ENCODE measurements at places on chromosomes 12 and 14. TPM values are rescaled to one million over a fixed set of nuclear protein-coding genes. Genes with fewer than 3 reads are reported as not detected.

DNA sequence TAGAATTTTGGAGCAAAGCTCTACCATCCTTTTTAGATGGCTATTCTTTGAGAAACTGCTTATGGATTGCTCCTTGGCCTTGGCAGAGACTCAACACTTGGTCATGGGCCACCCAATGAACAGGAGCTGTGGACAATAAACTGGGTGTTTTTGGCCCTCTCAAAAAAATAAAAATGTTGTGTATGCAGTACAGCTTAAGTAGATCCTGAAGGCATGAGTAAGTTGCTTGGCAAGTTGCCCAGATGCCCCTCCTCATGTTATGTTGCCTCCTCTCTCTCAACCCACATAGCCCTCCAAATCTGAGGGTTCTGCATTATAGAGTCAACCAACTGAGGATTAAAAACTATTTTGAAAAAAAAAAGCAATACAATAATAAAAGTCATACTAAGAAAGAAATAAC lies 124.9 kb downstream of the ATP23 start:
- no peak for DNase-seq

Gene KDM5A
- total RNA-seq: 28.2 TPM

DNA sequence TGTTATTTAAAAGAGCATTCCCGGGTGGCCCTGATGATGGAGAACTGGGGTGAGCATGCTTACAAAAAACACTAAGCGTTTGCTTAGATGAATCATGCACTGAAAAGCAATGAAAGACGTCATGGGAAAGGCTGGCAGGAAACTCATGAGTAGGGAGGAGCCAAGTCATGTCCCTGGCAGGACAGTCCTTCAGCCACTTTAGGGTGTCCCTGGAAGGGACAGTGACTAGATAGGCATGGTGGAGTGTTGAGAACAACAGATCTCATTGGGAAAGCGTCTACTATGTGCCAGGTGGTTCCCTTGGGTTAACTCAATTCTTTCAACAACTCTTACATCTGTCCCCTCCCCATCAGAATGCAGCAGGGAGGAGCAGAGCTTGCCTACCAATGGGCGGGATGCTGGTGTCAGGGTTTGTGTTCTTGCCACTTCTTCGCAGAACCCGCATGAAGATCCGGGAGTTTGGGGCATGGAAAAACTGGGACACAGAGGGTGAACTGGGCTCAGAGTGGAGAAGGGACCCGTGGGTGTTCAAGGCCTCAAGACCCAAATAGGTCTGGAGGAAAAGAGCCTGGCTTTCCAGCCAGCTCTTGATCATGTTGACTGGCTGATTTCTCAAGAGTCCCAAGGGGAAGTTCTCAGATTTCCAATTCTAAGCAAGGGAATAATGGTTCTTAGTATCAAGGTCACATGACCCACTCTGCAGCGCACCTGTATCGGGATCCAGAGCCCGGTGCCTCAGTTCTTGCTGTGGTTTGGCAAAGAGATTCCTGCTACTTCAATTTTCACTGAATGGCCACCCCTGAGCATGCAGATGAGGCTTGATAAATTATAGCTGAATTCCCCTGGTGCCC lies 653.9 kb upstream of the TBX3 start:
- DNase-seq: peak; percentile 16

Gene KLHL33
- total RNA-seq: 0.33 TPM

DNA sequence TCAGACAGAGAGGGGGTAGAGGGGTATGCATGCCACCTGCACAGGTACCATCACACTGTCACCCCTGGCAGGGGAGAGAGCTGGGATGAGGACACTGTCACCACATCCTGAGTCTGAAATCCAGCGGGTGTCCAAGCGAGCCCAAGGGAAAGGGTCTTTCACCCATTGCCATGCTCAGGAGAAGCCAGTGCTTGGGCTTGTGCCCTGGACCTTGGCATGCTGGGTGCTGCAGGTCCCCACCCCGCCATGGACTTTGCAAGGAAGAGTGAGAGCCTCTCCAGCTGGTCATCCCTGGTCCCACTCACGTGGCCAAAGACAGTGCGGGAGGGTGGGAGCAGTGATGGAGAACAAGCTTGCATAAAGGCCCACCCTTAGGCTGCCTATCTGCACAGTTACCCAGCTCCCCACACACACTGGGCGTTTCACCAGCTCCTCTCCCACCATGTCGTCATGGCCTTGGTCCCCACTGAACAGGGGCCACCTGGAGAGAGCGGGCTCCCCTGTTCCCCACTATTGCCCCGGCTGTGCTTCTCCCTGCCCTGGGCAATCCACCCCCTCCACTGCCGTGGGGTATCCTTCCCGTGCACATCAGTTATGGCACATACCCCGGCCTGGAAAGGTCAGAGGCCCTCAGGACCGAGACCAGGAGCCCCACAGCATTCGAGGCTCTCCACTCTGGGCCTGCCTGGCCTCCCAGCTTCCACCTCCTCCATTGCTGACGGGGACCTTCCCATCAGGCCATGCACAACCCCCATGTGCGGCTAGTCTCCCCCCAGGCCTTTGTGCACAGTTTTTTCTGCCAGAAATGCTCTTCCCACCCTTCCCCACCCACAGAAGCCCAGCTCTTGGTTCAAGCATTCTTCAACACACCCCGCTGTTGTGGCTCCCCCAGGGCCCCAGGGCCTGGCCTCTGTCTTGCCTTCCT lies 58.6 kb upstream of the BCL11B start:
- DNase-seq: no peak

GRCh38 chr12:5730962-5731361 lies 214.1 kb downstream of the ANO2 start:
- no peak for DNase-seq

DNA sequence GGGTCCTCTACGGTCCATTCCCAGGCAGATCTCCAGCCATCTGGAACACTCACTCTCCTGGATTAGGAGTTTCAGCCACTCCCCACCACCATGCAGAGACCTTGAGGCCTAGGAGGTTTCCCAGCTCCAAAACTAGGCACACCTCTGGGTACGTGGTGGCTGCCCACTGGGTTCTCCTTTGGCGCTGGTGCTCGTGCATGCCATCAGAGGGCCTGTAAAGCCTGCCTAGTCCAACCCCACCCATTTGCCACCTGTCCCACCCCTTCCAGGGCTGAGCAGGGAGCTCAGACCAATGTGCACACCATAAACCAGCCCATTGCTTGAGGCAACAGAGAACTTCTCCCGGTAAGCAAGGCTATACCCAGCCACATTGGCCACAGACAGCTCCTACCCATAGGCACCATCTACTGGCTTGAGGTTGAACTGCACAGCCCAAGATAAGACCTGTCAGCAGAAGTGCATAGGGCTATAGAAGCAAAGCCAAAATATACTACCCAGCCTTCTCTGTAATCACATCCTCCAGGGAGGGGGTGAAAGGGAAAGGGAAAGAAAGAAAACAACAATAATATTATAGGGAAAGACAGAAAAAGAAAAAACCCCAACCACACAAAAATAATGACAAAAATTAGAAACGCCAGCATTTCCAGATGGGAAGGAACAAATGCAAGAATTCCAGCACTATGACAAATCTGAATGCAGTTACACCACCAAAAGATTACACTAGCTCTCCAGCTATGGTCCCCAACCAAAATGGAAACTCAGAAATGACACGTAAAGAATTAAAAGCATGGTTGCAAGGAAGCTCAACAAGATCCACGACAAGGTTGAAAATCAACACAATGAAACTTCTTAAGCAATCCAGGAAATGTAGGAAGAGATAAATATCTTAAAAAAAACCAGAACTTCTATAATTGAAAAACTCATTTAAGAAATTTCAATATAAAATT lies 111.9 kb upstream of the CCDC175 start:
- no peak for DNase-seq

DNA sequence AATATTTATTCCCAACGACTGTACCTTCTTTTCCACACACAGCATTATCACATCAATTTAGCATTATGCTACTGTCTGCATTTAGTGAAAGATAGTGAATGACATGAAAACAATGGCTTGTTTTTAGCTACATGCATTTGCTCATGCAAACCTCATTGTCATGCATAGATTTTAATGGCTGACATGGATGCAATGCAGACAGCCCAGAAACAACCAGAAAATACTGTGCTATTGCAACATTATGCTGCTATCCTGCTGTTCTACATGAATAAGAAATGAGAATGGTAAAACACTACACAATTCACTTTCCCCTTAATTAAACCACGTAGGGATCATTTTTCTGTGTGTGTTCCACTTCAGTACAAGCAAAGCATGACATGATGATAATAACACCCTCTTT lies 90.8 kb downstream of the LIN7A start:
- DNase-seq: no peak

Gene LRFN5
- 0.30 TPM for total RNA-seq

- DNase-seq: no peak
Observed at GRCh38 chr14:57974896-57975295, 109.0 kb upstream of the SLC35F4 start.

GRCh38 chr12:53061404-53062010 lies 11.6 kb downstream of the TNS2 start:
- no peak for DNase-seq

DNA sequence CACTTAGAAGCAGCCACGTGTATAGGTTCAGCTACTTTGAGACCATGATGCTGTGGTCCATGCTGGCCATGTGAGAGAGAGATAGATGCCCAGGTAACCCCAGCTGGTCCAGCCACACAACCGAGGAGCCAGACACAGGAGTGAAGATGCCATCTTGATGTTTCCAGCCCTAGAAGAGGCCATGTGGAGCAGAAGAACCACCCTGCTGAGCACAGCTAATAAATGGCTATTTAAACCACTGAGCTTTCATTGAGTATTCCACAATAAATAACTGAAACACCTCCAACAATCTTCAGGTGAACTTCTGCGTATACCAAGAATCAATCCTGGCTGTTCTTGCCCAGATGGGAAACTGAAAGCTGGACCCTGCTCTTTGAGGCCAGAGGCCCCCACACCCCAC lies 84.0 kb upstream of the GSC start:
- DNase-seq: no peak

Gene RBP5
- 0.47 TPM for total RNA-seq

DNA sequence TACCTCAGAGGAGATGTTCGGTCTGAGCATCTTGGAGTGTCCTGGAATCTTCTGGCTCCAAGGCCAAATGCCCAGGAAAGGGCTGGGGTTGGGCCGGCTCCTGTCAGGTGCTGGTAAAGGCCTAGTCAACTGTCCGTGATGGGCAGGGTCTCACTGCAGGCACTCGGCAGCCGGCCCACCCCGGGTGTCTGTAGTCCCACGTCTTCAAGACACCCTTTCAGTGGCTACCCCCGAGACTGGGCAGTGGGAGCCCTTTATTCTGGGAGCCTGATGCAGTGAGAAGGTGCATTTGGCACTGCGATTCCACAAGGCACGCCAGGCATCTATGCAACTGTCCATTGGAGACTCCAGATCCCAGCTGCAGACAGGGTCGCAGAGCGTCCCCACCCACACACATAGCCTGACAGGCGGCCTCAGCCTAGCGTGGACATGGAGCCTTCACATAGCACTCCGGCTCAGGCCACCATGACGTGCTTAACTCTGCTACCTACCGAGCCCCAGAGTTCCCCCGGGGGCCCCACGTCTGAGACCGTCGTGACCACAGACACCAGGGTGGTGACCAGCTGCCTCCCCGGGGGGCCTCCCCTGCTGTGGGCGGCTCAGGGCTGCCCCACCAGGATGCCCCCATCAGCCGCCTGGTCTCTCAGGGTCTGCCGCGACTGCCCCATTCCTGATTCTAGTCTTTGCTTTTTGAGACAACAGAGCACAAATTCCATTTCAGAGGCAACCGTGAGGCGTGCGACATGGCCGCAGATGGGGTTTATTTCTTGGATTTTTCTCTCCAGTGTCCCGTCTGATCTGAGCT lies 331.8 kb upstream of the SFSWAP start:
- no peak for DNase-seq

DNA sequence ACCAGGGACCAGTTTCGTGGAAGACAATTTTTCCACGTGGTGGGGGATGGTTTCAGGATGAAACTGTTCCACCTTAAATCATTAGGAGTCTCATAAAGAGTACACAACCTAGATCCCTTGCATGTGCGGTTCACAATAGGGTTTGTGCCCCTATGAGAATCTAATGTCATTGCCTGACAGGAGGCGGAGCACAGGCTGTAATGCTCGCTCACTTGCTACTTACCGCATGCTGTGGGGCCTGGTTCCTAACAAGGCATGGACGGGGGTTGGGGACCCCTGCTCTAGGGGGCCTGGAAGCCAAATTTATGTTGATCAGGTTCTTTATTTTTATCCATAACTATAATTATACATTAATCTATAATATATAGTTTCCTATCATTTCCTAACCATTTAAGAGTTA lies 315.3 kb downstream of the MED13L start:
- no peak for DNase-seq

GRCh38 chr14:102988054-102988453 lies 65.6 kb downstream of the AMN start:
- no peak for DNase-seq

Gene AQP2
- not detected for total RNA-seq

GRCh38 chr12:55929306-55929791 lies 1.6 kb upstream of the DGKA start:
- no peak for DNase-seq

- DNase-seq: no peak
Observed at GRCh38 chr12:27575762-27576118, 51.7 kb downstream of the PPFIBP1 start.

GRCh38 chr14:97543221-97543620 lies 746.0 kb downstream of the VRK1 start:
- no peak for DNase-seq
